MV-4-11 (cell line): ENCODE measurements at places on chromosomes 4 and X.

DNA sequence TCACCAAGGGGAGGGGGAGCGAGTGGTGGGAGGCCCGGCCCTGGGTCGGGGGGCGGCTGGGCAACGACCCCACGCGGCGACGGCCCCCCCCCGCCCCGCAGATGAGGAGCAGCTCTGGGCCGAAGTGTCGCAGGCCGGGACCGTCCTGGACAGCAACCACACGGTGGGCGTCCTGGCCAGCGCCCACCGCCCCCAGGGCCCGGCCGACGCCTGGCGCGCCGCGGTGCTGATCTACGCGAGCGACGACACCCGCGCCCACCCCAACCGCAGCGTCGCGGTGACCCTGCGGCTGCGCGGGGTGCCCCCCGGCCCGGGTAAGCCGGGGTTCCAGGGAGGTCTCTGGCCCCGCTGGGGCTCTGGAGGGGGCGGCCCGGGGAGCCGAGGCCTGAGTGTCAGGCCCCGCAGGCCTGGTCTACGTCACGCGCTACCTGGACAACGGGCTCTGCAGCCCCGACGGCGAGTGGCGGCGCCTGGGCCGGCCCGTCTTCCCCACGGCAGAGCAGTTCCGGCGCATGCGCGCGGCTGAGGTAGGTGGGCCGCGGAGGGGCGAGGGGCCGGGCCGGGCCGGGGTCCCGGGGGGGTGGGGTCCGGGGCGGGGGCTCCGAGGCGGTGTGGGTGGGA, 8.7 kb upstream of the FGFRL1 start:
- no peak for DNase-seq

GRCh38 chr4:6944301-6945051, 34.9 kb downstream of the TBC1D14 start:
- DNase-seq, result no peak

DNA sequence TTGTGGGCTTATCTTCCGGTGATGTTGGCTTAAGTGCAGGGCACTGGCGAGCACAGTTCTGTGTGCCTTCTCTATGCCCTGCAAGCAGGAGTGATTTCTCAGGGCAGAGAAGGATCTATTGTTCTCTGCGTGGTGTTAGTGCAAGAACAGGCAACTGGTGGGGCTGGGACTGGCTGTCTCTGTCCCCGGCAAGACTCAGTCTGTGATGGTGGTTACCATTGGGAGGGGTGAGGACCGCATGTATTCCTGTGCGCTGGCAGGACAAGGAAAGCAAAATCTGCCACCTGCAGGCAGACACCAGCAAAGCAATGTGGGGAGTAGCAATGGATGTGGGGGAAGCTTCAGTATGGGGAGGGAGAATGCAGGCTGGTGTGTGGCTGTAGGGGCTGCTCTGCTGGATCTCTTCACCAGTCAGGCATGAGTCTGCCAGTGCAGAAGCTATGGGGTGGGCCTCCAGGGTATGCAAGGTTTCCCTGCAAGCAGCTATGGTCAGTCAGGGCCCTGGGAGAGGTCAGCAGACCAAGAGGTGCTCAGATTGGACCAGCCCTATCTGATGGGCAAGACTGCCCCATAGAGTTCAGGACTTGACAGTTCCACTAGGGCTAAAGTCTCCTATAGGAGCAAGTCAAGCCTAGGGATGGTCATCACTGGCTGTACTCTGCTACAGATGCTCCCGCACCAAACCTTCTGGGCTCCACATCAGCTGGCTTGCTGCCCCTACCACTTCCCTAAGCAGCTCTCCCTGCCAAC, 16.8 kb downstream of the PF4 start:
- DNase-seq, result no peak

DNA sequence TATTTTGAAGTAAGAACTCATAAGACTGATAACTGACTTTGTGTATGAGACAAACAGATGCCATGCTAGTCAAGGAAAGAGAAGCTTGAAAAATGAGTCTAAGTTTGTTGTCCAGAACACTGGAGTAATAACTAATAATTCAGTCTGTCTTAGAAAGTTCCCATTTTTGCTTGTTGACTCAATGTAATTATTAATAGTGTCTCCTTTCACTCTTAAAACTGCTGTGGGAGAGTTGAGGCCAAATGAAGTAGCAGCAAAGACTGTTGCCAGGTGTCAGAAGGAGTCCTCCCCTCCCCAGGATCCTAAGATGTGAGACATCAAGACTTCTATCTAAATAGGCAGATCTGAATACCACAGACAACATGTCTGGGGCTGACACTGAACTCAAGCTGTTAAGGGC, 20.8 kb upstream of the FAM13A start:
- DNase-seq, result peak; percentile 13

DNA sequence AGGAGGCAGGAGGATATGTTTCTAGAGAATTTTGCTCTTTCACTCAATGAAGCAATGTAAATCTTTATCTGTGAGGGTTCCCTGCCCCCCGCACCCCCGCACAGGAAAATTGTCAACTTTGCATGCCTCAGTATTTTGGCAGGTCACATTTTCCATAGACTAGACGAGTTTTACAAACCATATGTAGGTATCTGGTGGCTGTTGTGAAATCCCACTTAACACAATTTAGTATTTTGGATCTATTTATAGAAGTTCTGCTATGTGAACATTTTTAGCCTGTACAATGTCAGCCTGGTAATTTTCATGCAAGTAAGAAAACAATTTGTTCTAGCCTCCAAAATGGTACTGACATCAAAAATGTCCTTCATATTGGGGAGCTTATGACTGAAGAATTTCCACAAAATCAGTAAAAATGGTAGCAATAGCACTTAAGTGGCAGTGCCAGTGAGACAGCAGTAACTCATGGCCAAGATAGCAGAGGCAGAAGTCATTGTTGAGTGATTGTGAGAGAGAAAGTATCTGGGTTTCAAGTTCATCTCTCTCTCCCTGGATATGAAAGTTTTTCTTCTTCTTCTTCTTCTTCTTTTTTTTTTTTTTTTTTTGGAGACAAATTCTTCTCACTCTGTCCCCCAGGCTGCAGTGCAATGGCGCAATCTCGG, 12.4 kb upstream of the FRYL start:
- DNase-seq, result peak; percentile 68

DNA sequence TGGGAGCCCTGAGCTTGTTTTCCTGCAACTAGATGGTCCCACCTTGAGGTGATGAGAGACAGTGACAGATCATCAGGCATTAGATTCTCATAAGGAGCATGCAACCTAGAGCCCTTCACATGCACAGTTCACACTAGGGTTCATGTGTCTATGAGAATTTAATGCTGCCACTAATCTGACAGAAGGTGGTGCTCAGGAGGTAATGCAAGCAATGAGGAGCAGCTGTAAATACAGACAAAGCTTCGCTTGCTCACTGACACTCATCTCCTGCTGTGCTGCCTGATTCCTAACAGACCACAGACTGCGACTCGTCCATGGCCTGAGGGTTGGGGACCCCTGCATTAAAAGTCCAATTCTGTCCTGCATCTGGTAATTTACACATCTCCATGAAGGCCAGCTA, 141.6 kb downstream of the KCNIP4 start:
- DNase-seq, result no peak

GRCh38 chrX:154855256-154855655, 20.8 kb upstream of the SMIM9 start:
- DNase-seq, result no peak

DNA sequence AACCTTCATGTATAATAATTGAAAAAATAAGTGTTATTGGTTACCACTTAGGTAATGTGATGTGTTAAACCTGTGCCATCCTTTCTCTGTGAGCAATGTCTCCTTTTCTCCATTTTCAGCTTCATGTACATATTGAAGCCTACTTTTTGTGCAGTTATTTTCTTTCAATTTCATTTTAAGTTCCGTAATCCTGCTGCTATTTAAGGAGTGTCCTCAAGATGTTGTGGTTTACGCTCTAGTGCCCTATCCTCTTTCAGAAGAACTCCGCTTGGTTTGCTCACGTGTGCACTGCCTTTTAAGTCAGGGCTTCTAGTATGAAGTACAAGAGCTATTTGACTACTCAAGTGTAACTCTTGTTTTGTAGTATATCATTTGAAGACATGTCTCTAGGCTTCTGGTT, 2253.2 kb upstream of the TENM3 start:
- DNase-seq, result peak; percentile 99

DNA sequence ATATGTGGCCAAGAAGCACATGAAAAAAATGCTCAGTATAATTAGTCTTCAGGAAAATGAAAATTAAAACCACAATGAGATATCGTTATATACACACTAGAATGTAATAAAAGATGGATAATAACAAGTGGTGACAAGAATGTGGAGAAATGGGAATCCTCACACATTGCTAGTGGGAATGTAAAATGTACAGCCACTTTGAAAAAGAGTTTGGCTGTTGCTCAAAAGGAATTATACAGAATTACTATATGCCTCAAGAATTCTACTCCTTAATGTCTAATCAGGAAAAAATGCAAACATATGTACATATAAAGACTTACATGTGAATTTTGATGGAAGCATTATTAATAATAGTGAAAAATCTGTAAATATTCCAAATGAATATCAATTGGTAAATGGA, 102.2 kb downstream of the SPCS3 start:
- DNase-seq, result no peak

DNA sequence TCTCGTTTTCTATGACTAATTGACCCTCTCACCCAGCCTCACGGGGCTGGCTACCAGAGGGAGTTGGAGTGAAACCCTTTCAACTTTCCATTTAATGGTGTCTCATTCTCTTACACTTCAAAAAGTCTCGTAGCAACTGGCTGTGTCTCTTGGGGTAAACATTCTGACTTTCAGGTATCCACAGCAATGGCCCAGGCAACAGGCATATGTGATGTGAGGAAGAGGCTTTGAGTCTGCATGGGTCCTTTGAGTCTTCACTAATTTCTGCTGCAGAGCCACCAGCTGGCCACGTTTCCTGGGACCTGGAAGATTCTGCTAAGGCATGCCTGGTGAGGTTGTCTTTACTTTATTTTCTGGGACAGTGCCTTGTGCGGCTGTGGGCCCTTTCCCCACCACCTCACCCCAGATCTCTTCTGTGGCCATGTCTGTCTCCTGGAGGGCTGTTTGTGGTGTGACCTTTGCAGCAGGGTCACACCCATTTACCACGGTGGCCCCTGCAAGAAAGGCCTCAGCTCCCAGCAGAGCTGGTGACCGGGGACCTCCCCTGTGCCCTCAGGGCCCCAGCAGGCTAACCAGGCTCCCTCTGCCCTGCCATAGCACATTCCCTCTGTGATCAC, 112.5 kb upstream of the FRG1 start:
- no peak for DNase-seq

- DNase-seq, result no peak
Observed at GRCh38 chrX:111543212-111543741, 31.8 kb downstream of the SERTM2 start.

DNA sequence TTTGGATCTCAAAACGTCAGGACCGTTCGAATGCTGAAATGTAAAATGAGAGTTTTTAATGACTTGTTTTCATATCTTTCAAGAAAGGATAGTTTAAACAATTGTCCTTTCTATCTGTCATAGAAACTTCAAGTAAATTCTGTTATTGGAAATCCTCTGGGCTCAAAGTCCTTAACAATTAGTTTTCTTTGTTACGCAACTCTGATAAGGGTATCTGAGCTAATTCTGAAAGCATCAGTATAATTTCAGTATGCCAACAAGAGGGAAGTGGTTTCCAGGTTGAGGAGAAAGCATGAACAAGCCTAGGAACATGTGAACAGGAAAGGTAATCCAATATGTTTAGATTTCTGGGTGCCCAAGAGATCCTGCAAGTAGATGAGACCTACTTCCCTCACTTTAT, 22.0 kb downstream of the ADH7 start:
- no peak for DNase-seq

- no peak for DNase-seq
Observed at GRCh38 chr4:184471881-184472613, 2.3 kb downstream of the IRF2 start.

- no peak for DNase-seq
Observed at GRCh38 chrX:136261321-136261720, 10.1 kb upstream of the MAP7D3 start.

GRCh38 chr4:156751486-156751885, 220.1 kb downstream of the PDGFC start:
- peak; percentile 9 for DNase-seq

GRCh38 chrX:129771266-129771995, 8.3 kb upstream of the SASH3 start:
- DNase-seq, result no peak

- no peak for DNase-seq
Observed at GRCh38 chr4:101065935-101066485, 281.3 kb downstream of the PPP3CA start.

GRCh38 chr4:83548151-83548905, 12.4 kb downstream of the GPAT3 start:
- DNase-seq, result peak; percentile 96

- DNase-seq, result no peak
Observed at GRCh38 chr4:27638163-27638915, 777.7 kb downstream of the STIM2 start.

- DNase-seq, result no peak
Observed at GRCh38 chr4:86720508-86721068, 126.5 kb downstream of the PTPN13 start.

DNA sequence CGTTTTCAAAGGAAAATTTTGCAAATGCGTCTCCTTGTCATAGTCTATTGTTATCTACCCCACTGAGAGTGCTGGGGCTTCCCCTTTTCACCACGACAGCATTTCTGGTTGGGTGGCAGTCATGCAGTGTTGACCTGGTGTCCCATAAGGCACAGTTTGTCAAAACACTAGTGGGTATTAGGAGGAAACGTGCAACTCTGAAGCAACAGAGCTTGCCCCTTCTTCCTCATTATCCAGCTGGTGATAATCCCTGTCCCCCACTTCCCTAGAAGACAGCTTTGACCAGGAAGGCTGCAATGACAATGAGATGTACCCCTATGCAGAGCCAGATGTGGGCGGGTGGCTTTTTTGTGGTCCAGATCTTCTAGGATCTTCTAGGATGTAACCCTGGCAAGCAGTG, 1.8 kb downstream of the TBC1D1 start:
- peak; percentile 90 for DNase-seq

GRCh38 chr4:100317032-100317864, 127.0 kb upstream of the DDIT4L start:
- no peak for DNase-seq

DNA sequence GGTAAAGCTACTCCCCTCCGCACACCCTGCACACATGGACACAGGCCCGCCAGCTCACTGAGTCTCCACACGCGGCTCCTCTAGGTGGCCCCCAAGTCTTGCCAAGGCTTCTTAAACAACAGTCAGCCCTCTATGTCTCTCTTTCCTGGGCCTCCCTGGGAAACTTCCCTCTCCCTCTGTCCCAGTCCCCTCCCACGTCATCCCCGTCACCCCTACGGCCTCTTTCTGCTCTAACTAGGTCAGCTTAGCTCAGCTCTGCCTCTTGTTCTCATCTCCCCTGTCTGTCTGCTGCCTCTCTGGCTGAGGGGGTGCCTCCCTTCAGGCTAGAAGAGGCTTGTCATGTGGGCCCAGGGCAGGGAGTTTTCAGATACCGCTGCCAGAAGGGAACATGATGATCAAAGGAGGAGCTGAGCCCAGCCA, 38.8 kb downstream of the SEPTIN6 start:
- DNase-seq, result no peak
